ENCODE measurements at places on chromosomes 5 and 9. TPM values are rescaled to one million over a fixed set of nuclear protein-coding genes. Genes with fewer than 3 reads are reported as not detected.

- no peak for DNase-seq
These were observed 23.4 kb upstream of the ORM1 start for GRCh38 chr9:114299286-114300152.

Gene IFNA2
- total RNA-seq, result not detected

DNA sequence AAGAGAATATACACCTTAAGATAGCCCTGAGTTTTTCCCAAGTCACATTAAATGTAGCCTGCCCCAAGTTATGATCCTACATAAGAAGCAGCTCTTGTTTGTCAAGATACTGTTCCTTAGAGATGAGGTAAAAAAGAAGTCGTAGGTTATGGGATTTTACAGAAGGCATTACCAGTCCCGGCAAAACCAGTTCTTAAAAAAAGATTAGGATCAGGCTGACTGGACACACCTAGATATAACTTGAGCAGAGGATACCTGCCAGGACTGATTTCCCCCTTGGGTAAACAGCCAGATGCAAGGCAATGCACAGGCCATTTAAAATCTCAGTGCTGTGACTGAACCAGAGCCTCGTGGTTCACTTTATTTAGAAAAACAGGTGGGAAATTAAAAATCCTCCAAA is 14.1 kb upstream of the SEMA5A start:
- no peak for DNase-seq

DNA sequence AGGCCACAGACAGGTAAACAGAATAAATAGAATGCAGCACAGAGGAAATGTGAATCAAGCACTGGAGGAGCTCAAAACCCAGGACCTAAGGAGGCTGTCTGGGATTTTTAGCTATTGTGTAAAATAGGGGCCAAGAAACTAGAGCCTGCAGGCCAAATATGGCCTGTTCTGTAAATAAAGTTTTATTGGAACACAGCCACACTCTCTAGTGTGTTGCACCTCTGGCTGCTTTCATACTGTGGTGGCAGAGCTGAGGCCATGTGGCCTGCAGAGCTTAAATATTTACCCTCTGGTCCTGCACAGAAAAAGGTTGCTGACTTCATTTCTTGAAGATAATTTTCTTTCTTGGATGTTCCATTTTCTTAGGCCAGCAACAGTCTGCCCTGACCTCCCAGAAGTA is 136.4 kb downstream of the WDR41 start:
- no peak for DNase-seq
